CD4-positive, alpha-beta T cell treated with Interleukin-15 for 4 hours (primary cell): ENCODE measurements at places on chromosomes 16 and 17.

- DNase-seq: no peak
These were observed 34.6 kb downstream of the TBCD start for GRCh38 chr17:82786427-82786826.

DNA sequence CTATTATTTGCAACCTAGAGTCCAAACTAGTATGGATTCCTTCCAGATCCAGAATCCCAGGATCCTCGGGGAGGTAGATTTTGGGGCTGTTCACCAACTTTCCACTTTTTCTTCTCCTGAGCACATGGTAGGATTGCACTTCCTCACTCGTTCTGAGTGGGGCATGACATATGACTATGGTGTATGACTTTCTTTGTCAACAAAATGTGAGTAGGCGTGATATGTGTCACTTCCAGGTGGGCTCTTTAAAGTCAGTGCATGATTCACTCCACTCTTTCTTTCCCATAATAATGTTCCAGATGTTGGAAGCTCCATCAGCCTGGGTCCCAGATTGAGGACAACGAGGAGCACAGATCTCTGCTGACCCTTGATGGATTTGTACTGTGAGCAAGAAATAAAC is 21.5 kb downstream of the IRX5 start:
- DNase-seq: no peak

DNA sequence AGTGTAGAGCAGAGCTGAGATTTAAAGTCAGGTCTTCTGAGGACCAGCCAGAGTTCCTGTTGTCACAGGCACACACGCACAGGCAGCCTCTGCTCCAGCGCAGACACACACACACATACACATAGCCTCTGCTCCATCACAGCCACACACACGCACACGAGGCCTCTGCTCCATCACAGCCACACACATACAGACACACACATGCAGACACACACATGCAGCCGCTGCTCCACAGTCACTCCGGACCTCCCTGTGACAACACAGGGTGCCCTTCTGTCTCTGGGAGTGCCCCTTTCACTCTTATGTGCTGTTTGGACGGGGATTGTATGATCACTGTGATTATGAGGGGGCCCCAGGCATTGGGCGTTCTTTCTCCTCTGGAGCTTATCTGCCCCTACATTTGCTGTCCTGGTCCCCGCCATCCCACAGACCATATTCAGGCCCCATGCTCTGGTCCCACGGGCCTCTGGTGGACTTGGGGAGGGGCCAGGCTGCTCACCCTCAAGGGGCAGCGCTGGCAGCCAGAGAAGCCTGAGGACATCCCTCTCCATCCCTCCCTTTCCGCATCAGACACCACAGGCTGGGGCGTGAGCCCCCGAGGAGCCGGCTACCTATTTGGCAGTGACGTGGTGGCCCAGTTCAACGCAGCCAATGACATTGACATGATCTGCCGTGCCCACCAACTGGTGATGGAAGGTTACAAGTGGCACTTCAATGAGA is 7.5 kb downstream of the TBX6 start:
- no peak for DNase-seq

DNA sequence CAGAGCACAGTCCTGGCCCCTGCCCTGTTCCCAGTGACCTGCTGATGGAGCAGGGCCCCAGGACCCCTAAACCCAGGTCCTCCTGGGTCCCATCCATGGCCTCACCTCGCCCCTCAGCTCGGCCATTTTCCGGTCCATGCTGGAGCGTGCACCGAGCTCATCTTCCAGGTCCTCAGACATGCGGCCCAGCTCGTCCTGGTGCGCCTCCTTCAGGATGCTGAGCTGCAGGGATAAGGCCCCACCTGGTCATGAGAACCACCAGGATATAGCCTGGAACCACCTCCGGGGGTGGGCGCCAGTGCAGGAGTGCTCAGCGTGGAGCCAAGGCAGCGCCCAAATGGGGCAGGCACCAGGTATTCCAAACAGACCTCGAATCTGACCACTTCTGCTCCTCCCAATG is 17.9 kb downstream of the CCDC102A start:
- no peak for DNase-seq

GRCh38 chr17:54968988-54969332 is 395 bp downstream of the STXBP4 start:
- DNase-seq: peak; percentile 18

DNA sequence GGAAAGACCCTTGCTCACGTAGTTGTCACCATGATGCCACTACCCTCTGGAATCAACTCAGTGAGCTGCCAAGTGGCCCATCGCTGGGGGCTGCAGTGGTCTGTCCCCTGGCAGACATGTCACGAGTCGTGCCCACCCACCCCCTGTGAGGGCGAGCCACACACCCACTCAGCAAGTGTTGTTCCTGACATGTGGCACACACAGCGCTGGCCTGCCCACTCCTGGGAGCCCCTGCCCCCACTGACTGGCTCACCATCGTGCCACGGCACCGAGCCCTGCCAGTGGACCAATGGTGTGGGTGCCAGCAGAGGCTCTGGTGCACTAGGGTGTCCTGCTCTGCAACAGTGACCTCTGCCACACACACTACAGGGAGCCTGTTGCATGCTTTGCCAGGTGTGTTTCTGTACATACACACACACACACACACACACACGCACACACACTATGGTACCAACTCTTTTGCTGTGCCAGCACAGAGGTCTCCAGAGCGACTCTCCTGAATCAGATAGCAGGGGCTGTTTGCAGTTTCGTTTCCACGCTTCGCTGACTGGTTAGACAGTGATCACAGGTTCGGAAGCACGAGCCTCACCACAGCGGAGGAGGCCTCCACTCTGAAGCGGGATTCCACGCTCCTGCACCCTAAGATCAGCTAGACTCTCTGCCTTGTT is 7.7 kb downstream of the RTN4RL1 start:
- DNase-seq: no peak

GRCh38 chr17:52828621-52829020 is 670.1 kb upstream of the CA10 start:
- DNase-seq: no peak

GRCh38 chr17:4583782-4584100 is 588 bp upstream of the SMTNL2 start:
- peak; percentile 9 for DNase-seq

DNA sequence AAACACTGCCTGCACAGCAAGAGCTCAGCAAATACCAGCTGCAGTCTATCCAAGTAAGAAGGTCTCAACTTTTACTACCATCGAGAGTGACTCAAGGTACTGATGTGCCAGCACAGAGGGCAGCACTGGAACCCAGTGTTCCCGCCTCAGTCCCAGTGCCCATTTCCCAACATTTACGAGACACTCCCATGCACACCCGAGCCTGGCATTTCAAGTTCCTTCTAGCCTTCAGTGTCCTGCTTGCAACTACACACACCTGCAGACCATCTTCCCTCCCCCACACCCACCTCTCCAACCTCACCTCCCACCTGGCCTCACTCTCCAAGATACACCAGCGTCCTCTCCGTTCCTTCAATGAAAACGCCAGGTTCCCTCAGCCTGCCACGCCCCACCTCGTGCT is 3.2 kb downstream of the KLHDC4 start:
- DNase-seq: no peak
